ENCODE measurements at places on chromosomes 1 and 21. TPM values are rescaled to one million over a fixed set of nuclear protein-coding genes. Genes with fewer than 3 reads are reported as not detected.
A peak's percentile ranks its signal among the peaks of the same experiment; 100 is the strongest.

Gene GART
- total RNA-seq, result 61.8 TPM

Gene CSDE1
- 1,394 TPM for total RNA-seq

GRCh38 chr1:90474158-90474557, 242.9 kb downstream of the BARHL2 start:
- no peaks in the 10 kb centered on the region for H3K4me1 ChIP-seq
- H3K36me3 ChIP-seq, result no peaks in the 10 kb centered on the region
- no peak overlapping the region for H3K27ac ChIP-seq
- H3K27me3 ChIP-seq, result no peaks in the 10 kb centered on the region
- DNase-seq, result no peak
- H3K4me3 ChIP-seq, result no peak overlapping the region

DNA sequence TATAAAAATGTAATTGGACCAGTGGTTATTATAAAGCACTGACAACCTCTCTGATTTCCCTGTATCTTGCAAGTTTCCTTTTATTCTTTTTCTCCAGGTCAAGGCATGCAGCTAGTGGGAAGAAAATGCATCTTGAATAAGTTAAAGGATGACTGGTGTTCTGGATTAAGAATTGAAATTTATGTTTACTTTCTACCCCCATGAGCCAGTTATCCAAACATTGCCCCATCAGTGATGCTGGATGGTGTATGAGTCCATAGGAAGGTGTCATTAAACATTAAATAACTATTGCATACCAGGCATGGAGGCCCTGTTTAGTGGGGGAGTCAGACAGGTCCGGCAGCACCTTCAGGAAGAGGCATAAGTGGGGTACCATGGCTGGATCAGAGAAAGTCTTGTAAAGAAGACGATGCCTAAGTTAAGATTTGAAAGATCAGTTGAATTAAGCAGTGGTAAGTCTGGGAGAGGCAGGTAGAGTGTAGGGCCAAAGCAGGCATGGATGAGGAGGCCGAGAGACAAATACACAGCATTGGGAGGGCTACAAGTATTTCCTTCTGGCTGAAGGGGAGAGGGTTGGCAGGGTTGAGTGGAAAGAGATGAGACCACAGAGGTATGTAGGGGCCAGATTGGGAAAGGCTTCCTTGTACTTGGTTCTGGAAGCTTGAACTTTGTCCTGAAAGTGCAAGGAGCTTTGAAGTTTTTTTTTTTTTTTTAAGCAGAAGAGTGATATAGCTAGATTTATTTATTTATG, 5.7 kb downstream of the SZRD1 start:
- H3K4me1 ChIP-seq, result peaks cover 95% of the 10 kb centered on the region
- H3K27me3 ChIP-seq, result no peaks in the 10 kb centered on the region
- H3K27ac ChIP-seq, result no peak overlapping the region
- DNase-seq, result no peak
- no peaks in the 10 kb centered on the region for H3K36me3 ChIP-seq

DNA sequence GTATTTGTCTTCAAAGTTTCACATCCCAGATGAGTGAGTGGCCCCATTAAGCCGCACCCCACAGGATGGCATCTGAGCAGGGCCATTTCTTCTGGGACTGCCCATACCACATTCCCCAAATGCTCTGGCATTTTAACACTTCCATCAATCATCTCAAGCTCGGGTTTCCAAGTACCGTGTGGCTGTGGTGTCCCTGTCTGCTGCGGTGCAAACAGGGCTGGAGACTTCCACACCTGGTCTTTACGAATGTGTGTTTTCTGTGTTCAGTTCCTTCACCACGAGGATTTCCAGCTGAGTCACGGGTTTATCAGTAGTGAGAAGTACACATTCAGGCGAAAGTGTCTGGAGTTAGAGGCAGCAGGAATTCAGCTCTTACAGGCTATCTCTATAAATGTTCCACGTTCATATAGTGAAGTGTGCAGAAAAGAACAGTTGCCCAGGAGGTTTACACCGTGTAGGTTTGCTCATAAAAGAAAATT, 195.2 kb downstream of the RHOU start:
- no peak for DNase-seq
- H3K4me1 ChIP-seq, result no peaks in the 10 kb centered on the region
- H3K27me3 ChIP-seq, result no peaks in the 10 kb centered on the region
- no peaks in the 10 kb centered on the region for H3K36me3 ChIP-seq
- no peak overlapping the region for H3K27ac ChIP-seq

DNA sequence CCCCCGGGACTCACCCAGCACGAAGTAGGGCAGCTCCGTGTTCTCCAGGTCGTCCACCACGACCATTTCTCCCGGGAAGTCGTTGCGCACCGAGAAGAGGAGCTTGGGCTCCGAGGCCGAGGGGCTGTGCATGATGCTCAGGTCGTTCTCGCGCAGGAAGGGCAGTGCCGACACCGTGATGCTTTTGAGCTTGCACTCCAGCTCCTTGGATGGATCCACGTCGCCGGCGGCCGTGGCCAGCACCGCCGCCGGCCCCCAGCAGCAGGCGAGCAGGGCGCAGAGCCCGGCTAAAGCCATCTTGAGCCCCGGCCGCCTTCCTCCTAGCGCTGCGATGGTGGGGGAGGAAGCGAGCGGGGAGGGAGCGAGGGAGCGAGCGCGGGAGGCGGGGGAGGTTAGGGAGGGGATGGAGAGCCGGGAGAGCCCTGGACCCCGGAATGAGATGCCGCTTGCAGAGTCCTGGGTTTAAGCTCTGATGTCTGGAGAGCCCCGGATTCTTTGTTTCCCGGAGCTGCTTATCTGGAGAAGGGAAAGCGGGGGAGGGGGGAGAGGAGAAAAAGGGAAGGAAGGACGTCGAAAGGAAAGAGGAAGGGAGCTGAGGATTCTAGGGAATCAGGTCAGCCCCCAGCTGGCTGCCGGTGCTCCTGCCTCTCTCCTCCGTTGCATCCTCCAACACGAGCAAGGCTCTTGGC, at the start of gene ASTN1:
Gene ASTN1 (minus strand): TSS at position 333 of the 689 bp plus-strand sequence. CDS start 36 bp downstream, at position 297.
- no peak for DNase-seq
- H3K4me3 ChIP-seq, result peak within 1 kb of the TSS; percentile 49
- H3K27me3 ChIP-seq, result no peaks in the 10 kb centered on the region
- no peaks in the 10 kb centered on the region for H3K36me3 ChIP-seq
- no peak within 1 kb of the TSS for H3K27ac ChIP-seq

DNA sequence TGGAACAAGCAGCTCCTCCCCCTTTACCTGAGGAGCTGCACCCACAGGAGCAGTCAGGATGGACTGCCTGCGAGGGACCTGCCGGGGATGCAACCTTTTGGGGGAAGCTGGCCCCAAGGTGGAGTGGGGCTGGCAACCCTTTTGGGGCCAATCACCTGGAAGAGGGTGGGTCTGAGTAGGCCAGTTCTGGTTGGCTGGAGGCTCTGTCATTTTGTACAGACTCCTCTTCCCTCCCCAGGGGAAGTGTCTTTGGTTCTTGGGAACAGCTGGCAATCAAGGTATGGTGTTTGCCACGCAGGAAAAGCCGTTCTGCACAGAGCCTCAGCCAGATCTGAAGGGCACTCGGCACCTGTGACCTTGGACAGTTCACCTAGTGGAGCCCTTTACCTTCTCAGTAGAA, 280 bp upstream of the A3GALT2 start:
- H3K27me3 ChIP-seq, result no peaks in the 10 kb centered on the region
- peaks cover 44% of the 10 kb centered on the region for H3K36me3 ChIP-seq
- no peak overlapping the region for H3K27ac ChIP-seq
- H3K4me3 ChIP-seq, result no peak overlapping the region
- no peak for DNase-seq
- peaks cover 13% of the 10 kb centered on the region for H3K4me1 ChIP-seq

DNA sequence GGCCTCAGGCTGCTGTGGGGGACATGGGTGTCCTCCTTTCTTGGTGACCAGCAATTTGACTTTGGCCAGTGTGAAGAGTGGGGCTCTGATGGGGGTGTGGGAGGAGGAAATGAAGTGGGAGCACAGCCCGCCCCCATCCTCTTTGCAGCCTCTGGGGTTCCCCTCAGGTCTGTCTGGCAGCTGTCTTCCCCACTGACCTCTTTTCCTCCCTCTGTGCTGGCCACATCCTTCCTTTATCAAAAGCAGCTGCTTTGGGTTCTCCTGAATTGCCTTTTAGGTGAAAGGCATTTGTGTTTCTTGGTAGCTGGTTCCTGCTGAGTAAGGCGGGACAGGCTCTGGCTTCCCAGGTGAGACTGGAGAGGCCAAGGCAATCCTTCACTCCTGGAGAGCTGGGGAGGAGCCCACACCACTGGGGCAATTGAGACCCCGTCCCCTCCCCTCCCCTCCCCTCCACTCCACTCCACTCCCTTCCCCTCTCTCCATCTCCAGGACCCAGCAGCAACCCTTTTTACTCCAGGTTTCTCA, 24.9 kb downstream of the PCAT6 start:
- no peak overlapping the region for H3K27ac ChIP-seq
- no peak for DNase-seq
- no peaks in the 10 kb centered on the region for H3K4me1 ChIP-seq
- no peak overlapping the region for H3K4me3 ChIP-seq
- H3K36me3 ChIP-seq, result no peaks in the 10 kb centered on the region

DNA sequence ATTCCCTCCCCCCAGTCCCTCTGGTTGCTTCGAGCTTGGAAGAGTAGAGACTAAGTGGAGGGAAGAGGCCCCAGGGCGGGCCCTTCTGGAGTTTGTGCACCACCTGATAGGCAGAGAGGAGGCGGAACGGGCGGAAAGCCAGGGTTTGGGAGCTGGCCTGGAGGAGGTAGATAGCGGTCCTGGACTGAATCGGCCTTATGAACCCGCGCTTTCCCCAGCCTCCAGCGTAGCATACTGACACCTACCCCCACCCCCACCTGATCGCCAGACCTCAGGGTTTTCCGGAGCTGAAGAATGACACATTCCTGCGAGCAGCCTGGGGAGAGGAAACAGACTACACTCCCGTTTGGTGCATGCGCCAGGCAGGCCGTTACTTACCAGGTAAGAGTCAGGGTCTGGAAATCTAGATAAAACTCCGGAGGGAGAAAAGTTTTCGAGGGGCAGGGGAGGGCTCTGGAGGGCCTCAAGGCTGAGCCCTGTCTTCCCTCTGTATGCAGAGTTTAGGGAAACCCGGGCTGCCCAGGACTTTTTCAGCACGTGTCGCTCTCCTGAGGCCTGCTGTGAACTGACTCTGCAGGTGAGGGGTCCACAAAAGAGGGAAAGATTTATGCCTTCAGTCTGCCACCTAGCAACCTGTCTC, 705 bp downstream of the UROD start:
- H3K27me3 ChIP-seq, result no peaks in the 10 kb centered on the region
- H3K36me3 ChIP-seq, result peaks cover 47% of the 10 kb centered on the region
- H3K4me3 ChIP-seq, result peak overlapping the region; percentile 94
- H3K4me1 ChIP-seq, result peaks cover 58% of the 10 kb centered on the region
- peak; percentile 82 for DNase-seq
- peak overlapping the region; percentile 78 for H3K27ac ChIP-seq

- DNase-seq, result no peak
- H3K27me3 ChIP-seq, result no peaks in the 10 kb centered on the region
- H3K27ac ChIP-seq, result no peak within 1 kb of the TSS
- H3K4me3 ChIP-seq, result no peak within 1 kb of the TSS
- H3K4me1 ChIP-seq, result peaks cover 17% of the 10 kb centered on the region
These were observed at the start of gene TEX38 for GRCh38 chr1:46671554-46671953. TEX38 (plus strand) TSS chr1:46671854; CDS start chr1:46671935, 81 bp downstream.

GRCh38 chr1:62024690-62025089, 170.0 kb upstream of the L1TD1 start:
- no peaks in the 10 kb centered on the region for H3K36me3 ChIP-seq
- H3K27me3 ChIP-seq, result no peaks in the 10 kb centered on the region
- no peak overlapping the region for H3K4me3 ChIP-seq
- no peaks in the 10 kb centered on the region for H3K4me1 ChIP-seq
- DNase-seq, result no peak

- H3K27me3 ChIP-seq, result no peaks in the 10 kb centered on the region
- no peak overlapping the region for H3K27ac ChIP-seq
- DNase-seq, result no peak
- H3K4me1 ChIP-seq, result no peaks in the 10 kb centered on the region
- no peak overlapping the region for H3K4me3 ChIP-seq
These were observed 38.8 kb downstream of the HEATR1 start for GRCh38 chr1:236565530-236565929.

DNA sequence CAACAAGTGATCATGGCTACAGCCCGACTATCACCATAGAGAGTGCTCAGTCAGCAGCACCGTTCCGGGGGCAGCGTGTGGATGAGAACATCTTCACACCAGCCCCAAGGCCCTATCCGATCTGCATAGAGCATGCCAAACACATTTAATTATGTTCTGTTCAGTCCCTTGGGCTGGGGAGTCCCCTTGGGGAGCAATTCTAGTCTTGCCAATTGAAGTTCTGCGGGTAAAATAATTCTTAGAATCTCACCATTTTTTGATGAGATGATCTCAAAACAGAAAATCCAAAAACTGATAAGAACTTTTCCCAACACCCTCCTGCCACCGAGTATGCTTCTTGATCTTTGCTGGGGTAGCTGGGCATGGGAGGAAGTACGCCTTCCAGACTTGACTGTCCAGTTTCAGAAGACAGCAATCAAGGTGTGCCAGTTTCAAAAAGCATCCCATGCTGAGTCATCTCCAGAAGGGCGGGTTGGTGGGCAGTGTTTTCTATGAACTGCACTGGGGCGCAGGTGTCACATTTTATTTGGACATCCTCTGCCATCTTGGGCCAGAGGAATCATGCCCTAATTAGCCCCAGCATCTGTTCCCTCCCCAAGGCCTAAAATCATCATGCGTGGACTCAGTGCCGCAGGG, 20.8 kb upstream of the PTPRF start:
- H3K36me3 ChIP-seq, result no peaks in the 10 kb centered on the region
- peaks cover 8% of the 10 kb centered on the region for H3K27me3 ChIP-seq
- no peaks in the 10 kb centered on the region for H3K4me1 ChIP-seq
- DNase-seq, result peak; percentile 64

DNA sequence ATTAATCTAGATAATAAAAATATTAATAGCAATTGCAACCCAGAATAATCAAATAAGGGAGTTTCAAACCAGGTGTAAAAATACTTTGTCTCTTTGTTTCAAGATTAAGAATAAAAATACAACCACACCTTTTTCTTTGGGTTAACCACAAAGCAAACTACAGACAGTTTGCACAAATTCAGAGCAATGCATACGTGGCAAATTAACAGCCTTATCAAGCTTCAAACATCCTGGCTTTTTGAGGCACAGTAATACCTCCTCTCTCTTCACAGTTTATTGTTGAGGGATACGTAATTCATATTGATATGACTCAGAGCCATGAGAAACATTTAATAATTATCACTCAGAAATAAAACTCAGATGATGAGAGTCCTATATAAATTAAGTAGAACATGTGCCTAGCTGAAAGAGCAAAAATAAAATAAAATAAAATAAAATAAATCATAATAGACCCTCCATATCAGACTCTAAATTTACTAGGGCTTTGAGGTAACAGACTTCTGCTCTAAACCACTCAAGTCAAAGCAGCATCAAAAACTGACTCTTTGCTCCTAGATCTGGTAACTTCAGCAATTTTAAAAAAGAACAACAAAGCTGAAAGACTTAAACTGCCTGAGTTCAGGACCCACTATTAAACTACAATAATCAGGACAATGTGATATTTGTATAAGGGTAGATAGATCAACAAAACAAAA, 11.4 kb downstream of the EDEM3 start:
- H3K36me3 ChIP-seq, result no peaks in the 10 kb centered on the region
- no peak overlapping the region for H3K4me3 ChIP-seq
- DNase-seq, result no peak

Measured in esophagus muscularis mucosa (tissue), 4 donors.